ENCODE measurements at places on chromosomes 2 and 18. TPM values are rescaled to one million over a fixed set of nuclear protein-coding genes. Genes with fewer than 3 reads are reported as not detected.

- H3K4me1 ChIP-seq: no peaks in the 10 kb centered on the region
- H3K27ac ChIP-seq: no peak overlapping the region
- no peaks in the 10 kb centered on the region for H3K36me3 ChIP-seq
- no peak overlapping the region for H3K4me3 ChIP-seq
- DNase-seq: no peak
- H3K27me3 ChIP-seq: peaks cover 10% of the 10 kb centered on the region
Measured at GRCh38 chr2:26687328-26687727, 5.2 kb upstream of the KCNK3 start.

GRCh38 chr2:205709319-205709718 lies 27.0 kb downstream of the NRP2 start:
- H3K36me3 ChIP-seq: no peaks in the 10 kb centered on the region
- no peaks in the 10 kb centered on the region for H3K27me3 ChIP-seq
- no peak overlapping the region for H3K4me3 ChIP-seq
- peaks cover 6% of the 10 kb centered on the region for H3K4me1 ChIP-seq
- no peak for DNase-seq

DNA sequence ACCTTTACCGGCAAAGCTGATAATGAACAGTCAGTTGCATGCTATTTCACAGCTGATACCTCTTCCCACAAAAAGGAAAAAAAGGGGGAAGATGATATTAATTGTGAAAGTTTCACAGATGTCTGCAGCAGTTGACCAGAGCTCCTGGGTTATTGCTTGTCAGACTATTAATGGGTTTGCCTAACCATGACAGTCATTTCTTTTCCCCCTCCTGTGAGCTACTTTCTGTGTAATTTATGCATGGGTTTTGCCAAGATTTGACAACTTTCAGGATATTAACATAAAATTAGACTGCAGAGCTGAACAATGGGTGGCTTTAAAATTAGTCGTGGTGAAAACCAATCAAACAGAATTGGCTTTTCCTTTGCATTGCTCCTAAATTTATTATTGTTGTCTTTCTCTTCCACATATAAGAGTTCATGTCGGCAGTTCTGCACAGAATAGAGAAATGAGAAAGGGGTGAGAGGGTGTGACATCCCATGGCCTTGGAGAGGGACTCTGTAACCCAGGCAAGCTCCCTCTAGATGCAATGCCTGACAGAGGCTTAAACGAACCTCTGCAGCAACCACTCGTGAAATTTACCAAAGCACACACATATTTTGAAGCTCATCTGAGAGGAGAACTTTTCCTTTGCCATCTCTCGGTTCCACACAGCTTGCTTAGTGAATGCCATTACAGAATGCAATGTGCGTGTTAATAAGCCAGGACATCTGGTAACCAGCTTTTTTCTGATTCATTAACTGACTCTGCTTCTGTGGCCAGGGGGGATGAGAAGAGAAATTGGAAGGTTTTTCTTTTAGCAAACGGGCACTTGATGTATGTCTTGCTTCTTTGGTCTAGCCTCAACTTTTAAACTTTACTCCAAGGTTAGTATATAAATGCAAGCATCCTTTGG lies 82.2 kb upstream of the ITGA4 start:
- no peaks in the 10 kb centered on the region for H3K36me3 ChIP-seq
- no peak overlapping the region for H3K4me3 ChIP-seq
- no peak for DNase-seq
- no peaks in the 10 kb centered on the region for H3K27me3 ChIP-seq

DNA sequence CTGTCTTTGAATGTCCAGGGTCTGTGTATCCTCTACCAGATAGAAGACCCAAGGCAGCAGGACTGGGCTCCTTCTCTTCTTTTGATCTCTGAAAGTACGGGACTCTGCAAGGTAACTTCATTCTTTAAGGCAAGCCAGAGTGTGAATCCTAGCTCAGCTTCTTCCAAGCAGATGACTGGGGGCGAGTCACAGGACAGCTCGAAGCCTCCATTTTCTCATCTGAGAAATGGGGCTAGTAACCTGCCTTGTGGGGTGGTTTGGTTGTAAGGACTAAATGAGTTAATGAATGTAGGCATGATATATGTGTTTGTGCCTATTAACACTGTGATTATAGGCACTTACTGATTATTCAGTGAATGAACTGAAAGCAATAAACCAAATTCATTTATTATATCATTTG lies 46.7 kb downstream of the DGKD start:
- H3K27ac ChIP-seq: no peak overlapping the region
- H3K4me3 ChIP-seq: no peak overlapping the region
- no peak for DNase-seq

DNA sequence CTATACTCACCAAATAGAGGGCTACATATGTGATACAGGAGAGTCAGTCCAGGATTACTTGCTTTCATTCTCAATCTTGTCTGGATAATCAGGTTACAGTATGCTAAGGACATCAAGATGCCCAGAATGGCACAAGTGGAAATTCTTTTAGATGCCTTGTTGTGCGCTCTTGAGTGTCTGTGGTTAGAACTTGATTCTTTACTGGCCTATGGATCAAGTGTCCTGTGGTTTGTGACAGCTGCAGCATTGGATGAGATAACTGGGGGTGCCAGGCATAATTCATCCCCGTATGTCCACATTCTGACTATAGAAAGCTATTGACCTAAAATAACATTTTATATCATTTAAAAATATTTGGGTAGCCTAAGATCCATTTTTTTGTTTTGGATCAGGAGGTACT lies 40.1 kb downstream of the CDC42EP3 start:
- no peaks in the 10 kb centered on the region for H3K27me3 ChIP-seq
- H3K4me3 ChIP-seq: no peak overlapping the region

- no peaks in the 10 kb centered on the region for H3K4me1 ChIP-seq
- no peaks in the 10 kb centered on the region for H3K27me3 ChIP-seq
- no peak overlapping the region for H3K4me3 ChIP-seq
- H3K36me3 ChIP-seq: no peaks in the 10 kb centered on the region
- DNase-seq: no peak
Measured at GRCh38 chr2:56615760-56616159, 432.0 kb downstream of the CCDC85A start.

DNA sequence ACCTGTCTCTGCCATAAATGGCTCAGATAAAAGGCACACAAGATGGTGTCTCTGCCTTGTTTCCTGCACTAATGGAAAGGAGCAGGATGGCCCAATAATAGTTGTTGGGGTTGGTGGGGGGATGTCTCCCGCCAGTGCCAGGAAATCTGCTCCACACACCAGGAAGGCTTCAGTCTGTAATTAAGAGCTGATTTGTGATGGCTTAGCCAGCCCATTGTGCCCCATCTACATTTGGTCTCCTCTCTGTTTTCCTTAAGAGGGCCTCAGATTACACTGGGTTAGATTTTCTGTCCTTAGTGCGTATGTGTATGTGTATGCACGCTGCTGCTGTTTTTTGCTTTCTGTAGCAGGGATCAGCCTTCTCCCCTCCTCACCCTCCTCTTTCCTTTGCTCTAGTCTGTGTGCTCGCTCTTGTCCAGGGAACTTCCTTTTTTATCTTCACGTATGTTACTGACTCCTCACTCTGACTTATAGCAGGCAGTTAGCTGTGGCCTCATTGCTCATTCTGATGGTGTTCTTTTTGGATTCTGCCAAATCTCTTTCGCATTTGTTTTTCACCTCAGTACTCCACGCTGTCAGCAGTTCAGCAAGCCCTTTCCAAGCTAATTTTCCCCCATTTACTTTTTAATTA lies 33.4 kb upstream of the MGAT5 start:
- H3K4me3 ChIP-seq: no peak overlapping the region
- H3K36me3 ChIP-seq: no peaks in the 10 kb centered on the region
- H3K27me3 ChIP-seq: no peaks in the 10 kb centered on the region
- no peak overlapping the region for H3K27ac ChIP-seq
- no peak for DNase-seq
- H3K4me1 ChIP-seq: peaks cover 7% of the 10 kb centered on the region

DNA sequence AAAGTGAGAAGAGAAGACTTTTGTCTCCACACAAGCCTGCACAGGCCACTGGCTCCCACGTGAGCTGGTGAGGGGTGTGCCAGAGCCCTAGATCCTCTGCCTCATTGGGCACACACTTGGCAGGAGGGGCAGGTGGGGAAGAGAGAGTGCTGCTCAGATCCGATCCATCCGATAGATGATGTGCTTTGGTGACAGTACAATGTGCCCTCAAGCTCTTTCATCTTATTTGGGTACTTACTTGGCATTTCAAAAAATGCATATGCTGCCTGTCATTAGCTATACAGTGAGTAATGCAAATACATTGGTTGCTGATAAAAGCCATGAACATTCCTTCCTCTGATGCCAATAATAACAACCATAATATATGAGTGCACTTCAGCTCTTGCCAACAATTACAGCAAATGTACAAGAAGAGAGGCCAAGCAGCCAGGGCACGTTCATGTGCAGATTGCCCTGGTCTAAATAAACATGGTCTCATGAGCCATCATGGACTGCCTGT lies 255.3 kb downstream of the VAPA start:
- H3K36me3 ChIP-seq: no peaks in the 10 kb centered on the region
- no peaks in the 10 kb centered on the region for H3K4me1 ChIP-seq
- DNase-seq: peak; percentile 12
- H3K27ac ChIP-seq: no peak overlapping the region
- no peak overlapping the region for H3K4me3 ChIP-seq

The ALPP gene
- total RNA-seq: 0.37 TPM

The DUSP19 gene
- 2.5 TPM for total RNA-seq

The PAX8 gene
- 1.1 TPM for total RNA-seq

The GALR1 gene
- 0.02 TPM for total RNA-seq

All from colonic mucosa (tissue), 4 donors.